ENCODE measurements at places on chromosomes 6 and 20. TPM values are rescaled to one million over a fixed set of nuclear protein-coding genes. Genes with fewer than 3 reads are reported as not detected.

- DNase-seq, result no peak
Measured at GRCh38 chr6:119661628-119662027, 312.1 kb upstream of the MAN1A1 start.

GRCh38 chr6:1662534-1662933 is 52.8 kb downstream of the FOXC1 start:
- no peak for DNase-seq

DNA sequence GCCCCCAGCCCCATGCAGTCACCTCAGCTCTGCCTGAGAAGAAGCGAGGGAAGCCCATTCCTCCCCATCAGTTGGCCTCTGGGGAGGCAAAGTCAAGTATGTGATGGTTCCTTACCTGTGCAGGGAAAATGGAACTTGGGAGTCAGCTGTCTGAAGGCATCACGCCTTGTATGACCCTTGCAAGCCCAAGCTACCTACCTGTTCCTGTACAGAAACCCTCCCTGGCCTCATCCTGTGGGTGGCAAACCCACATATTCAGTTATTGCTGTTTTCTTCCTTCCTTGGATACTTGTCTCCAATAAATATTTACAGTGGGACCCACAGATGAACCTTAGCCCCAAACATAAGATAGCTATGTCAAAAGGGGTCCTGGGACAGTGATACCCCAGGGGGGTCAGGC is 92.2 kb upstream of the MLN start:
- no peak for DNase-seq

DNA sequence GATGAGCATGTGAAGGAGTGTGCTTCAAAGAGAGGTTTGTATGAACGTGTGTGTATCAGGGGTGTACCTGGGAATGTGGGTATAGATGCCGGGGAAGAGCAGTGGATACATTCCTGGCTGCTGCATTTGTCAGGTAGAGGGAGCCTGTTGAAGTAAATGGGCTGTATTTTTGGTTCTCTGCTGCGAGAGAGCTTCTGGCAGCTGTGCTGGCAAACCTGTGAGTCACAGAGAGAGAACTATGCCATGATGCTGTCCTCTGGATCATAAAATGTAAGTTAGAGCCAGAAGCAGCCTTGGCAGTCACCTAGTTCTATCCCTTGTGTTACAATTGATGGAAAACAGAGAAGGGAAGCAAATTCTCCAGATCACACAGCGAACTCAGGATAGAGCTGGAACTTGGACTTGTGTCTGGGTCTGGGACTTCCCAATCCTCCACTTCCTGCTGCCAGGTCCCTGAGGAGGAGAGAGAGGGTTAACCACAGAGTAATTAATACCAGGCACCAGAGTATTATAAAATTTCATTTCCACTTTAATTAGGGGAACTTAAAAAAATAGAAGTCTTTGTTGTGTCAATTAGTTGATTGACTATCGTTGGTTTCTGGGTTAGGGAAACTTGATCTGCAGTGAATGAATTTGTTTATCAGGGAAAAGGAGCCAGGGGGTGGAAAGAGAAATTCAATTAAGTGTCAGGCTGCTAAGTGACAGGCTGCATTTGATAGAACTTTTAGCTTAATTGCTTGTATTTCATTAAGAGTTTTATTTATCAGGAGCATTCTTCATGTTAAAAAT is 41.1 kb upstream of the GTSF1L start:
- DNase-seq, result no peak

GRCh38 chr6:6920114-6920986 is 187.4 kb upstream of the RREB1 start:
- DNase-seq, result no peak

FAXC gene
- total RNA-seq, result 27.7 TPM

CCN5 gene
- 0.45 TPM for total RNA-seq

LY6G6F gene
- not detected for total RNA-seq

CFB gene
- total RNA-seq, result not detected

HSPA12B gene
- not detected for total RNA-seq

TCP11 gene
- not detected for total RNA-seq

RIMS1 gene
- total RNA-seq, result not detected

EYS gene
- total RNA-seq, result 0.03 TPM

PRDM1 gene
- total RNA-seq, result 0.08 TPM

Measured in SK-MEL-5 (cell line).